HuH-7.5 (cell line): ENCODE measurements at places on chromosomes 5 and 9.

- DNase-seq, result no peak
These were observed 172.1 kb downstream of the FER start for GRCh38 chr5:108919591-108920326.

DNA sequence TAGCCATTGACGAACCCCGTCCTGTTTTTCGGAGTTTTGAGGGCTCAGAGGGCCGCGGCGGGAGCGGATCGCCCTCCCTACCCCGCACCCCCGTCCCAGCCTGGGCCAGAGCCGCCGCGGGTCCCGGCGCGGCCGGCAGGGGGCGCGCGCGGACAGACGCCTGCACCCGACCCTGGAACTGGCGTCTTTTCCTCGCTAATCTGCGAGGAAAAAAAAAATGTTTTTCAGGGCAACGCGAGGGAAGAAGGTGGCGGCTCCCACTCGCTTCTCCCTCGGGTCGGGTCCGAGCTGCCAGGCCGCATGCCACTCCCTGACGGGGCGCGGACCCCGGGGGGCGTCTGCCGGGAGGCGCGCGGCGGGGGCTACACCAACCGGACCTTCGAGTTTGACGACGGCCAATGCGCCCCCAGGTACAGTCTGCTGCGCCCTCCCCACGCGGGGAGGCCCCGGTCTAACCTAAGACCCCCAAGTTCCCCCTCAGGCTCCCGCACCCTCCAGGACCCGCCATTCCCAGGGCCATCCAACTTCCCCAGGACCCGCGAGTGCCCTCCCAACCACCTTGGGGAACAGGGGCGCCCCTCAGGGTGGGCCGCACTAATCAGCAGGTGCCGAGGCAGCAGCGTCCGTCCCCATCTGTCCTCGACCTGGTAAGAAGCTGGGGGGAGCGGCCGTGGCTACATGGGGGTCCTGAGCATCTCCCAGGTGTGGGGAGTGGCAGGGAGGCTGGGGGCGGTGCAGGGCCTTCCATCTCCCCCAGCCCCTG is at the start of gene KCNT1:
Gene KCNT1 (plus strand): TSS at position 227 of the 763 bp plus-strand sequence. CDS start 74 bp downstream, at position 301.
- peak; percentile 97 for DNase-seq

DNA sequence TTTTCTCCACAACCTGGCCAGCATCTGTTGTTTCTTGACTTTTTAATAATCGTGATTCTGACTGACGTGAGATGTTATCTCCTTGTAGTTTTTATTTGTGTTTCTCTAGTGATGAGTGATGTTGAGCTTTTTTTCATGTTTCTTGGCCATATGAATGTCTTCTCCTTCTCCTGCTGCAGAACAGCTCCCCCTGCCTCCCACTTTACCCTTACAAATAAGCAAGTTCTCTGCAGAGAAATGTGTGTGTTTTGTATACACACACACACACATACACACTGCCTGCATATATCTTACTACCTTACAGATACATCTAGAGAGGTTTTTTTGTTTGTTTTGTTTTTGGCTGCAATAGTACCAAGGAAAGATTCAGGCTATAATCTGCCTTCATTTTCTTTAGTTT is 88.7 kb upstream of the PHF24 start:
- no peak for DNase-seq

GRCh38 chr5:180802325-180803180 is at the start of gene MGAT1:
Gene MGAT1 (minus strand): TSS chr5:180802806. CDS start chr5:180792971, 9,835 bp downstream.
- DNase-seq, result peak; percentile 90
